T-helper 9 cell (primary cell): ENCODE measurements at places on chromosomes 11 and 22.

DNA sequence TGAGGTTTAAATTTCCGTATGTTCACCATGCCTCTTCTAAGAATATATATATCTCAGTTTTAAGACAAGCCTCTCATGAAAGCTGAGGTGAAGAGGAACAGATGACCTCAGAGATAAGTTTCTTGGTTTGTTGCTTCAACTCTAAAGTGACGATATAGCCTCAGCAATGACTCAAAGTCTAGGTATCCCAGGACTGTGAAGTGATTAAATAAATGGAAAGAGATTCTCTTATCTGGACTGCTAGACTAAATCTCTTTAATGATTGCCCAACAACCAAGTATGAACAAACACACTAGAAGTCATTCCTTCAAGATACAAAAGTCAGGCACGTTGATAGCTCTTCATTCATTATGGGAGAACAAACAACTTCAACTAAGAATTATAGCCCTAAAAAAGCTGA lies 15.3 kb downstream of the CADM1 start:
- DNase-seq, result no peak

GRCh38 chr11:2262301-2263070 lies 7.9 kb downstream of the ASCL2 start:
- DNase-seq, result no peak

- no peak for DNase-seq
Observed at GRCh38 chr22:27627901-27628300, 173.7 kb downstream of the MN1 start.

GRCh38 chr22:47158457-47158856 lies 396.0 kb downstream of the TBC1D22A start:
- no peak for DNase-seq

- no peak for DNase-seq
Observed at GRCh38 chr11:130486987-130487923, 38.8 kb downstream of the ADAMTS15 start.

DNA sequence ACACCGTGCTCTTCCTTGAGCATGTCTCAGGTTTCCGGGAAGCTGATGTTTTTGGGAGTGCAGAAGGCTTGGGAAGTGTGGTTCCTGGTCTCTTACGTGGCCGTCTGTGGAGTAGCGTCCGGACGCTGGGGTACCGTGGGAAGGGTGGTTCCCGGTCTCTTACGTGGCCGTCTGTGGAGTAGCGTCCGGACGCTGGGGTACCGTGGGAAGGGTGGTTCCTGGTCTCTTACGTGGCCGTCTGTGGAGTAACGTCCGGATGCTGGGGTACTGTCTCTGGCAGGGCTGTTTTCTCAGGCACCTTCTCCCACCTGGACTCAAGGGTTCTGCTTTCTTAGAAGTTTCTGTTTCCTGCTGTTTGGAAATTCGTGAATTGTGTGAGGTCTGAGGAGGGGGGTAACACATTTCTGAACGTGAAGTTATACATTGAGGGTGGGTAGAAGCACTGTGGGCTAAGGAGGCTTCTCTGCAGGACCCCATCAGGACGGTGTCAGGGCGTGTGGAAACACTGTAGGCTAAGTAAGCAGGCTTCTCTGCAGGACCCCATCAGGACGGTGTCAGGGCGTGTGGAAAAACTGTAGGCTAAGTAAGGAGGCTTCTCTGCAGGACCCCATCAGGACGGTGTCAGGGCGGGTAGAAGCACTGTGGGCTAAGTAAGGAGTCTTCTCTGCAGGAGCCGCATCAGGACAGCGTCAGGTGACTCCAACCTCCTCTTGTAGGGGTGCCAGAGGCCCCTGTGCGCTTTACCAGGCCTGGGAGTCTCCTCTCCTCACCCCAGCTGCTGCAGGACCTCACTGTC lies 5.3 kb upstream of the IFITM3 start:
- no peak for DNase-seq

DNA sequence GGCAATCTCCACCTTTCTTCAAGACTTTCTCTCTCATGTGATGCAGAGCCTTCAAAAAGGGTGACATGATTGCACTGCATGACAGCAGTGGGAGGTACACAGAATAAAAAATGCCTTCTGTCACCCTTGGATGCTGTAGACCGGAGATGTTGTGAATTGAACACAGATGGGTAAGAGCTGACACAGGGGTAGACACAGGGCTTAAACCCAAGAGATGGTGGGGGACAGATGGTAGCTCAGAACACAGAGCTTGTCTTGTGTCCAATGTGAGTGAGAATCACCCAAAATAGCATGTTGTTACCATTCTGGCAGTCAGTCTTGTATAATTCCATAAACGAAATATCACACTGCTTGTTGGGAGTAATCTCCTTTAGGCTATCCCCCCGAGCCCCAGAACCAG lies 69.9 kb downstream of the JRKL start:
- no peak for DNase-seq

- no peak for DNase-seq
Observed at GRCh38 chr11:36090356-36091109, 146.7 kb downstream of the LDLRAD3 start.

DNA sequence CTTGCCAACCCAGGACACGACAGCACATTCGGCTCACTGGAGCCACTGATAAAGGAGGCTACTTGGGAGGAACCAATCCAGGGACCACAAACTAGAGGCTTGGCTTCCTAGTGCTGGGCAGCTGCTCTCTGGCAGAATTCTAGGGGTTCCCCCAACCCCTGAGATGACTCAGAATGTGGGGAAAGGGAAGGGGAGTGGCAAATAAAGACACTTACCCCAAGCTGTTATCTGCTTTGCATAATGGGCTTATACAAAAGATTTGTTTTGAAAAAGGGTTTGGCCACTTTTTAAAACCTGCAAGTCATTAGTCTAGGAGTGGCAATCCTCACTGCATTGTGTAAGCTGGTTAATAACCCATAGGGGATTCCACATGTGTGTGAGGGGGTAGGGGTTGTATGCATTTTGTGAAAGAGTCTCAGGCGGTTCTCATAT lies 64.1 kb upstream of the LMO1 start:
- no peak for DNase-seq

DNA sequence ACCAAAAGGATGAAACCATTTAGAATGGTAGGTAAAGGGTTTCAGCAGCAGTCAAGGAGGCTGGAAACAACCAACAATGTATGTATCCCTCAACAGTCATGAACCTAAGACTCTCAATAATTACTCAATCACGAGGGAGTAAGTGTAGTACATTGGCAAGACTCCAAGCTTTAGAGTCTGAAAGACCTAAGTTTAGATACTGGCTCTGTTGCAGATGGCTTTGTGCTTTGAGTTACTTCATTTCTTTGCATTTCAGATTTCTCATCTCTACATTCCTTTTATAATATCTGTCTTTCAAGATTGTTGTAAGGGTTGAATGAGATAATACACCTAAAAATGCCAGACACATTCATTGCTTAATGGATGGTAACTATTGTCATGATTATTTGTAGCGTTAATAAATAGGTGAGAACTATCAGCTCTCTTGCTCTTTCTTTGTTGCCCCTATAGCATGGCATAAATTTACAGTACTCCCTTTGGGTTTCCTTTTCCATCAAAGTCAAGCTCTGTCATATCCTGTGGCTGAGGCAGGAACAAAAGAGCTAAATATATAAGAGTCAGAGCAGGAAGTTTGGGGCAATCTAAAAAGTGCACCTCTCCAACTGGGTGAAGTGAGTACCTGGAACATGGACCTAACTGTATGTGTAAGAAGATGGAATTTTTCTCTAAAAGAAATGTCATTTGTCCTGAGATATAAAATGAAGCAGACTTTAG lies 228.2 kb upstream of the ZC3H12C start:
- no peak for DNase-seq

DNA sequence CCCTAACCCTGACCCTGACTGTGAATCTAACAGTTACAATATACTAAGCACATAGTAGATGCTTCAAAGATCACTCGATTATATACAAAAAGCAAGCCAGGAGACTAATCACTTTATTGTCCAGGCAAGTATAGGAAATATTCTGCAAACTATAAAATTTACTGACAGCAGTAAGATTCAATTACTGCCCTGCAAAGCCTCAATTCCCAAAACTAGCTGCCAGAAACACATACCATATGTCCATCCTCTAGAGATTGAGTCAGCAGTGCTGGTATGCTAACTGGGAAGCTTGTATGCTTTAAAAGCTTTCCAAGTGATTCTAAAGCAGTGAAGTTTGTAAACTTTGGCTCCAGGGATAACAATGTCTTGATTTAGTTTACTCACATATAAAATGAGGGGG lies 26.1 kb downstream of the CSTF3 start:
- DNase-seq, result no peak

DNA sequence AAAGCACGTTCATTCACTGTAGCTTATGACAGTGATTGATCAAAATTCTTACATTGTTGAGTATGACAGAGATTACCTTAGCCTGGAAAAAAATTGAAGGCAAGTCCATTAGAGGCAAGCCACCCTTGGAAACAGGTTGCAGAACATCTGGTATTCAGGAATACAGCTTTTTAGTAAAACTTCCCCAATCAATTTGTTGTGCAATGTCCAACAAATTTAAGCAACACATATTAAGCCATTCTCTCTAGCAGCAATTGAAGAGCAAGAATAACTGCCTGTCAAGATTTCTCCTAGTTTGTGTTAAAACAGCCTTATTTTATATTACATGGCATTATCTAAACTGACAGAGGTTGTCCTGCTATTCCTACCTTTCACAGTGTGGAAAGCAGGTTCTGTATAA lies 37.0 kb downstream of the BCL2L13 start:
- no peak for DNase-seq

- no peak for DNase-seq
Observed at GRCh38 chr22:39594411-39594810, 23.9 kb downstream of the CACNA1I start.

GRCh38 chr11:126599217-126599897 lies 243.9 kb downstream of the ST3GAL4 start:
- no peak for DNase-seq

GRCh38 chr22:18906896-18907295 lies 776 bp downstream of the DGCR6 start:
- DNase-seq, result no peak

DNA sequence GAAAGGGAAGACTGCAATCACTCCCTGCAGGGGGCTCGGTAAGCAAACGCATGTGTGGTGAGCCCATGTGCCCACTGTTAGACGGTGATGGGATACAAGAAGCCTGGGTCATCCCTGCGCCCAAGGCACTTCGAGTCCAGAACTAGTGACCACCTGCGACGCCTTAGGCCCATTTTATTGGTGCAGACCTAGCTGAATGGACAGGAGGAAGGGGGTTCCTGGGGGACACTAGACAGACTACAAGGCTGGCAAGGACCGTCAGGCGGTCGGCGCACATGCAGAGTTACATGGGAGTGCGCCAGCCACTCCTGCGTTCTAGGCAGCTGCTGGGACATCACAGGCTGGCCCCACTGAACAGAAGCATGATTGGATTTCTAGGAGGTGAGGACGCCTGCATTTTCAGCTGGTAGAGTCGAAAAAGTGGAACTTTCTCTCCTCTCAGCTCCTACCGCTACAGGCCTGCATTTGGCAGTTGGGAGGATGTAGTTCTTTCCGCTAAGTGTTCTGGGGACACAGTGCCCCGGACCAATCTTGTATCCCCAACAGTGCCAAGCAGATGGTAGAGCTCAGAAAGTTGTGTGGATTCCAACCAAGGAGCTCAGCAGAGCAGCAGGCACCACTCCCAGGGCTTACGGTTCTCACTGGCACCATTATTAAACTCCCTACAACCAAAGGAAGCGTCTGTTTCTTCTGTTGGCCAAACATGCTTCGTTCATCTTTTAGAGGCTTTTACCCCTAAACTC lies 35.7 kb downstream of the BID start:
- DNase-seq, result no peak

DNA sequence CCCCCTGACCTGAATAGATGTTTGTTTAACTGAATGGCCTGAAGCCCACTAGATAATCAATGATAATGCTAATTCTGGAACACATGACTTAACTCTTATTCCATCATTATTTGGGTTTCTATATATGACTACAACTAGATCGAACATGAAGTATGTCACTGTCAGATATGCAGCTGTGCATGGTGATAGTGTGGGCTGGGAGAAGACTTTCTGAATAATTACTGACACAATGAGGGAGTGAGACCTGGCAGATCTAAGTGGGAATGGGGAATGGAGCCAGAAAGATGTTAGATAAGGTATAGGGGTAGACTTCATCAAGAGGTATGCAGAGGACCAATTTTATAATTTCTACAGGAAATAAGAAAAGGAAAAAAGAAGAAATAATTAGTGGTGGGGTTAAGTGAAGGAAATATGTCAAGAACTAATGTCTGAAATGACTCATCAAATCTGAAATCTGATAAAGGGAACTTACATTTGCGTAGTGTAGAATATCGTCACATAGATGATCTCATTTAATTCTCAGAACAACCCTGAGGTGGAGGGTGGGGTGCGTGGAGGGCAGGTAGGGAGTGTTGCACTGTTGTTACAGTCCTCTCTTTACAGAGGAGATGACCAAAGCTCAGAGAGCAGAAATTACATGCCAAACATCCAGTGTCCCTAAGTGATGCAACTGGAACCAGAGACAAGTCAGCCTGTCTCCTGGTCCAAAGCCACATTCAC lies 68.2 kb upstream of the EED start:
- DNase-seq, result no peak

GRCh38 chr11:61579676-61580270 lies 1.1 kb downstream of the SYT7 start:
- no peak for DNase-seq

DNA sequence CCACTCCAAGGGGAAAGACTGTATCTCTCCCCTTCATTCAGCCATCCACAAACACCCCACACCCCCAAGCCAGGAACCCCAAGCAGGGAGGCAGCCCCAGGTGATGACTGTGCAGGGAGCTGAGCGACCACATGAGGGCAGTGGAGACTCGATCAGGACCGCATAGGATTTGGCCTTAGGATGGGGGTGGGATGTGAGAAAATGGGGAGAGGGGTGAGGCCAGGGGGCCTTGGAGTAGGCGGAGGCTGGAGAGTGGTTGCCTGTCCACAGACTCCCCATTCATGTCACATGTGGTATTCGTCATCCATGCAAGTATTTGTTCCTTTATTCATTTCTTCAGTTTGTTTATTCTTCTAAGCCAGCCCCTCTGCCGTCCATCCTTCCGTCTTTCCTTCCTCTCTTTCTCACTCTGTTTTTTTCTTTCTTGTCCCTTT lies 2.7 kb upstream of the RHOD start:
- no peak for DNase-seq

DNA sequence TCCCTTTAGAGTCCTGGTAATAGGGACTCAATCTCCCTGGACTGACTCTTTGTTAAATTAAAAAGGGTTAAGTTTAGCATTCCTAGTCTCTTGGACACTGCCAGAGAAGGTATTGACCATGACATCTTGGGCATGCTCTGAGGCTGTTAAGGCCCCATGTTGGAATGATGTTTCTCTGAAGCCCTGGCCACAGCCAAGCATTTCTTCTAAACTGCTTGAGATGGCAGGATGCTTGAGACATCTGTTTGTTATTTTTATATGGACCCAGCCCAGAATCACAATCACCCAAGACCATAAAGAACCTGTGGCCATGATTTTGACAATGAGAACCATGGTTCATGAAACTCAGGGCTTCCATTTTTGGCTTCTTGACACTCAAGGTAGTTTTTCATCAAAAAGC lies 5.5 kb upstream of the ANKK1 start:
- no peak for DNase-seq

DNA sequence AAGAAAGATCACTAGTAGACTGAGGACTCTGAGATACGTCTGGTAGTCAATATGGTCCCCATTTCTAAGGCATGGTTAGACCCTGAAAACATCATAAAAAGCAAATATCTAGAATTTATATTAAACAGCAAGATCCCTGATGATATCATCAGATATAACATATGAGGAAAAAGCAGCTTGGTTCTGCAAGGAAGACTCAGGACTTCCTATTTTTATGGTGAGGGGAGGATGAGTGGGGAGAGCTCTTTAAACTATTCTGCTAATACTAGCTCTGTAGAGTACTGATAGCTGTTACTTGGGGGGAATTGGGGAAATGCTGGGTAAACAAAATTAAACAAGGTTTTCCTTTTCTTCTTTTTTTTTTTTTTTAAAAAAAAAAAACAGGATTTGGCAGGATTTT lies 235.8 kb downstream of the SWAP70 start:
- DNase-seq, result no peak
